ENCODE measurements at places on chromosomes 5 and 9.

- no peak for DNase-seq
These were observed 1.5 kb downstream of the LRRTM2 start for GRCh38 chr5:138873466-138874221.

GRCh38 chr5:172412724-172413286 is 41.5 kb downstream of the SH3PXD2B start:
- no peak for DNase-seq

DNA sequence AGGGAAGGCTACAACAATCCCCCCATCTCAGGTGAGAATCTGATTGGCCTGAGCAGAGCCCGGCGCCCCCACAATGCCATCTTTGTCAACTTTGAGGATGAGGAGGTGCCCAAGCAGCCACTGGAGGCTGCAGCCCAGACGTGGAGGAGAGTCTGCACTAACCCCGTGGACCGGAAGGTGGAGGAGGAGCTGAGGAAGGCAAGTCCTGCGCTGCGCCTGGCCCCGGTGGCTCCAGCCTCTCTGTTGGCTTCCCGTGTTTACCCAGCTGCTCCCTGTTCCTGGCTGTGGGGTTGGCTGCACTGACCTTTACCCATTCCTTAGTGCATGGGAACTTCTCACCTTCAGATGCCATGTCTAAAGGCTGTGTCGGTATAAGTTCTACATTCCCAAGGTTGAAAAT is 11.0 kb upstream of the CEL start:
- no peak for DNase-seq

- no peak for DNase-seq
These were observed 167.8 kb downstream of the COL23A1 start for GRCh38 chr5:178422400-178422775.
